IMR-90 (cell line): ENCODE measurements at places on chromosomes 7 and 10. TPM values are rescaled to one million over a fixed set of nuclear protein-coding genes. Genes with fewer than 3 reads are reported as not detected.
A peak's percentile ranks its signal among the peaks of the same experiment; 100 is the strongest.

VGF gene
- total RNA-seq: 0.18 and 0.28 TPM in 2 replicates

DNA sequence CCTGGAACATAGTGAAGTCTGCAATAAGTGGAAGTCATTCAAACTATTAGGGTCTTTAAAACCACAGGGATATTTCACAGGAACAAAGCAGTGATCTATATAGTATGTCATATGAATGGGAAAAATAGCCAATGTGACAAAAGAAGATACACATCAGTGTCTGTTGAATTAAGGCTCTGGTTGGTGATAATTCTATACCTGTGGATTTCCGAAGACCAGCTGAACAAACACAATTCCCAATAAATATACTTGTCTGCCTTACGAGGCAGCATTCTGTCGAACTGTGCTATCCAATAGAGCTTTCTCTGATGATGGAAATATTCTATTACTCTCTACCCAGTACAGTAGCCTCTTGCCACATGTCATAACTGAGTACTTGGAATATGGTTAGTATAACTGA is 55.9 kb upstream of the CAV2 start:
- H3K4me1 ChIP-seq: peaks cover 15% of the 10 kb centered on the region
- H3K27ac ChIP-seq: peak overlapping the region; percentile 54
- no peak overlapping the region for H3K4me3 ChIP-seq
- H3K27me3 ChIP-seq: no peaks in the 10 kb centered on the region

DNA sequence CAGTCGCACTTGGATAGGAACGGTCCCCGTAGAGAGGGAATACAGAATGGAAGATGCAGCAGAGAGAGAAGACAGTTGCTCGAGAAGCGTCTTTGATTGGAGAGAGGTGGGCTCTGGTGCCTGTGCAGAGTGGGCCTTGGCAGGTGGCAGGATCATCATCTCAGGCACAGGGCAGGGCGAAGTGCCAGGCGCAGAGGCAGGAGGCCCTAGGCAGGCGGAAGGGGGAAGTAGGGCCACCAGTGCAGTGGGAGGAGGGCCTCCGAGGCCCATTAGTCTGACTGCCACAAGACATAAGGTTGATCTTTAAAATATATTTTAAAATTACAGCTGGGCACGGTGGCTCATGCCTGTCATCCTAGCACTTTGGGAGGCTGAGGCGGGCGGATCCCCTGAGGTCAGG is 10.1 kb downstream of the CARD11 start:
- H3K36me3 ChIP-seq: no peaks in the 10 kb centered on the region
- no peak for DNase-seq
- H3K27me3 ChIP-seq: no peaks in the 10 kb centered on the region; the same call in 1 of the 2 replicates
- H3K4me1 ChIP-seq: no peaks in the 10 kb centered on the region
- H3K27ac ChIP-seq: no peak overlapping the region
- H3K4me3 ChIP-seq: no peak overlapping the region

NYAP1 gene
- 0.18 and 0.28 TPM in 2 replicates for total RNA-seq

DNA sequence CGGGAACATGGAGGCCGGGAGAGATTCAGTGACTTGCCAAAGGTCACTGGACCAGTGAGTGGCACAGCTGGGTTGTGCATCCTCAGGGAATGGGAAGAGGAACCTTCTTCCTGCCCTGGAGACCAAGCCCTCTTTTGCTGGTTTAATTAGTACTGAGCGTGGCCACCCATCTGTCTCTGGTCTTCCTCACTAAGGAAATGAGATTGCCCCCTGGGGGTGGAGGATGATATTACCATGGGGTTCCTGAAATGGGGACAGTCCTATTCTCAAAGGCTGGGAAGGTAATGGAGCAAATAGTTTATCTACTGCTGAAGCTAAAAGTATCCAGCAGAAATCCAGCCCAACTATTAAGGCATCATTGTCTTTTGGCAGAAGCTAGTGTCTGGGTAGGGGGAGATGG is 98.6 kb upstream of the FGFR2 start:
- no peaks in the 10 kb centered on the region for H3K4me1 ChIP-seq
- no peak overlapping the region for H3K27ac ChIP-seq
- no peak overlapping the region for H3K4me3 ChIP-seq
- no peaks in the 10 kb centered on the region for H3K27me3 ChIP-seq
- no peaks in the 10 kb centered on the region for H3K36me3 ChIP-seq
- DNase-seq: no peak

- peaks cover 2% of the 10 kb centered on the region; the same call in 1 of the 2 replicates for H3K4me1 ChIP-seq
- H3K27me3 ChIP-seq: no peaks in the 10 kb centered on the region
- DNase-seq: no peak
- no peak overlapping the region for H3K4me3 ChIP-seq
Measured at GRCh38 chr7:134514106-134514505, 13.3 kb upstream of the AKR1B10 start.

- no peaks in the 10 kb centered on the region for H3K36me3 ChIP-seq
- no peak for DNase-seq
- no peak overlapping the region for H3K27ac ChIP-seq
- no peaks in the 10 kb centered on the region; the same call in 1 of the 2 replicates for H3K4me1 ChIP-seq
- H3K27me3 ChIP-seq: peaks cover 40% of the 10 kb centered on the region
Measured at GRCh38 chr10:46551701-46552525, 4.5 kb downstream of the GPRIN2 start.

AMZ1 gene
- 0.54 and 0.83 TPM in 2 replicates for total RNA-seq

- no peaks in the 10 kb centered on the region for H3K4me1 ChIP-seq
- no peak overlapping the region for H3K27ac ChIP-seq
- H3K4me3 ChIP-seq: no peak overlapping the region
Measured at GRCh38 chr7:142803901-142804300, 33.1 kb downstream of the PRSS2 start.

PTF1A gene
- not detected in 2 replicates for total RNA-seq

ABCB4 gene
- not detected in 2 replicates for total RNA-seq

COL13A1 gene
- total RNA-seq: 10.8 and 12.2 TPM in 2 replicates

GRCh38 chr7:47298636-47299035 is 283.3 kb downstream of the TNS3 start:
- H3K36me3 ChIP-seq: peaks cover 55% of the 10 kb centered on the region
- H3K27me3 ChIP-seq: no peaks in the 10 kb centered on the region
- no peak overlapping the region for H3K27ac ChIP-seq
- H3K4me3 ChIP-seq: no peak overlapping the region
- peaks cover 12% of the 10 kb centered on the region for H3K4me1 ChIP-seq

MOGAT3 gene
- total RNA-seq: not detected in 2 replicates

- no peaks in the 10 kb centered on the region for H3K36me3 ChIP-seq
- peak; percentile 62 for DNase-seq
- peaks cover 11% of the 10 kb centered on the region for H3K4me1 ChIP-seq
- peak overlapping the region; percentile 98 for H3K4me3 ChIP-seq
Measured at GRCh38 chr10:34813626-34814222, 1.4 kb downstream of the PARD3 start.

GRCh38 chr10:78654047-78654590 is 414.6 kb upstream of the ZMIZ1 start:
- H3K27ac ChIP-seq: no peak overlapping the region
- H3K4me1 ChIP-seq: 0 out of 2 replicates have a peak, but pooled peaks cover 2% of the 10 kb centered on the region
- peaks cover 5% of the 10 kb centered on the region; the same call in 1 of the 2 replicates for H3K27me3 ChIP-seq
- H3K4me3 ChIP-seq: no peak overlapping the region
- no peak for DNase-seq
- H3K36me3 ChIP-seq: no peaks in the 10 kb centered on the region

DNA sequence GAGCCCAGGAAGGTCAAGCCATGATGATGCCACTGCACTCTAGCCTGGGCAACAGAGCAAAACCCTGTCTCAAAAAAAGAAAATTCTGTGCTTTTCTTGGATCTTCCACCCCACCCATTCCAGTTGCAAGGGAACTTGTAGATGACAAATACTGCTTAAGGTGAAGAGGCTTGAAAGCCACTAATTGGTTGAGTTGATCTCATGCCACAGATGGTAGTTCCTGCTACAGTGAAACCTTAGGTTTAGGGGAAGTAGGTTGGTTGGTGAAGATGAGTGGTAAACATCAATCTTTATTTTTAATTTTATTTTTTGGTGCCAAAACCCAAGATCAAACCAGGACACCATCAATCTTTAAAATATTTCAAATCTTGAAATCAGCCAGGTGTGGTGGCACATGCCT is 2.9 kb upstream of the GDI2 start:
- H3K4me3 ChIP-seq: no peak overlapping the region
- peaks cover 3% of the 10 kb centered on the region for H3K4me1 ChIP-seq
- no peaks in the 10 kb centered on the region for H3K36me3 ChIP-seq
- H3K27me3 ChIP-seq: no peaks in the 10 kb centered on the region
- H3K27ac ChIP-seq: no peak overlapping the region

FAM24A gene
- total RNA-seq: not detected in 2 replicates

- peak overlapping the region; percentile 71 for H3K27ac ChIP-seq
- H3K36me3 ChIP-seq: no peaks in the 10 kb centered on the region
Measured at GRCh38 chr10:78829565-78829964, 239.2 kb upstream of the ZMIZ1 start.

DNA sequence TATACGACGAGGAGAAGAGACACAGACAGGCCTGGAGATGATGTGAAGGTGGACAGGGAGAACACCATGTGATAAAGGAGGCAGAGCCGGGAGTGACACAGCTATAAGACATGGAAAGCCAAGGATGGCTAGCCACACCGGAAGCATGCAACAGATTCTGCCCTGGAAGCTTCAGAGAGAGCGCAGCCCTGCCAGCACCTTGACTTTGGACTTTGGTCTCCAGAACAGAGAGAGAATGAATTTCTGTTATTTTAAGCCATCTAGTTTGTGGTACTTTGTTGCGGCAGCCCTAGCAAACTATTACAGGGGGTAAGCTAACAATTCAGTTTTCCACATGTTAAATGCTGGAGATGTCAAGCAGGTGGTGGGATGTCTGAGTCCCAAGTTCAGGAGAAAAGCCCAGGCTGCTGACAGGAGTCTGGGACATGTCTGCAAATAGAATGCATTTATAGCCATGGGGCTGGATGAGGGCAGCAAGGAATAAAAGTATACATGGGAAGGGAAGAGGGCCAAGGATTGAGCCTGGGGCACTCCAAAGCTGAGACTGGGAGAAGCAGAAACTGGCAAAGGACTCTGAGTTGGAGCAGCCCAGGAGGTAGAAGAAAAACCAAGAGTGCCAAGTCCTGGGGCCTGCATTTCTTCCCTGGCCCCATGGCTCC is 65.1 kb downstream of the ATXN7L1 start:
- no peak for DNase-seq
- H3K4me3 ChIP-seq: no peak overlapping the region
- H3K36me3 ChIP-seq: no peaks in the 10 kb centered on the region
- peaks cover 10% of the 10 kb centered on the region for H3K4me1 ChIP-seq

DNA sequence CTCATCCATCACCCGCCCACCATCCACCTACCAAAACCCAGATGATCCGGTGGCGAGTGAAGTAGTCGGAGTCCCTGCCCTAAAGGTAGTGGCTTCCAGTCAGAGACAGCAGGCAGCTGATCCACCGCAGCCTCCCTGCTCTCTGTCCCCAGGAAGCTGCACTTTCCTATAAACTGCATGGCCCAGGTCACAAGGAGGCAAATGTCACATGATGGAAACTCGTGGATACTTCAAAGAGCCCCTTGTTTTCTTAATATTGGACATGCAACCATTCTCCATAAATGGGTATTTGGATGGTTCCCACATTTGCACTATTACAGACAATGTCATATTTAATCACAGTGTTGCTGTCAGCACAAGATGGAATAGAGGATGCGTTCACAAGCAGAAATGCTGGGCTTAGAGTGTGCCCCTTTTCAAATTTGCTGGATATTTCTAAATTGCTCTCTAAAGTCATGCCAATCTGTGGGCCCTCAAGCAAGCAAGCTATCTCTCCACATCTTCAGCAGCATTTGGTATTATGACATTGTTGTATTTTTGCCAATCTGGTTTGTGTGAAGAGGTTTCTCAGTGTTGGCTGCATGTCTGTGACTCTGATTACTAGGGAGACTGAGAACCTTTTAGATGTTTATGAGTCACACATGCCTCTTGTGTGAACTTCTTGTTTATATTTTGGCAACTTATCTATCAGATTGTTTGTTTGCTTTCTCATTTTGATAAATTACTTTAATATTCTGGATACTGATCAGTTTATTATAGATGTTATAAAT is 822.0 kb downstream of the TNS3 start:
- H3K36me3 ChIP-seq: no peaks in the 10 kb centered on the region
- H3K4me1 ChIP-seq: peaks cover 7% of the 10 kb centered on the region
- H3K27ac ChIP-seq: no peak overlapping the region
- DNase-seq: peak; percentile 38

DNA sequence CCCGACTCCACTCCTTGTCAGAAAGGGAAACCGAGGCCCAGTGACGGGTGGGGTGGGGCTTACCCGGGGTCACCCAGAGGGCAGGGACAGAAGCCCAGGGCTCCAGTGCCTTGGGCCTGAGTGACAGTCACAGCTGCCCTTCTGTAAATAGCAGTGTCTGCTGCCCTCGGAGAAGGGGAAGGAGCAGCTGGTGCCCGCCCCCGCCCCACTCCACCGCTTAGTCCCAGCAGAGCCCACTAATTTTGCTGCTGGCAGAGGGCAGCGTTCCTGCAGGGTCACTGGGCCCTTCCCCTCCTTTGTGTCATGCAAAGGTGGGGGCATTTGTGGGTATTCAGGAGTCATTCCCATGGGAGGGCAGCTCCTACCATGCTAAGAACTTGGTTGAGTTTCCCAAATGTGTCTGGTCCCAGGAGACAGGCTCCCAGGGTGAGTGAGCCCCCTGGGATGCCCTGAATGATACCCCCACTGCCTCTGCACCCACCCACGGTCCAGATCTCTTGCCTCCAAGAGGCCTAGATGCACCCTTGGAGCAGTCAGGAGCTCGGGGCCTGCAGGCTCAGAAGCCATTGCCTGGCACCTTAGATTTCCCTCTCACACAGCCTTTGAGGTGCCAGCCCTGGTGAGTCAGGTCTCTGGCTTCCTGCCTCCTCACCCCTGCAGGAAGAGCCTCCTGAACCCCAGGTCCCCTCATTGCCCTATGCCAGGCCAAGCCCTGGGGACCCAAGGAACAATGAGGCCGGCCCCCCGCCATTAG is 17.2 kb downstream of the SH2B2 start:
- DNase-seq: no peak
- no peaks in the 10 kb centered on the region; the same call in 1 of the 2 replicates for H3K27me3 ChIP-seq
- H3K27ac ChIP-seq: no peak overlapping the region
- peaks cover under 1% of the 10 kb centered on the region; the same call in 1 of the 2 replicates for H3K36me3 ChIP-seq
- peaks cover 11% of the 10 kb centered on the region for H3K4me1 ChIP-seq

DNA sequence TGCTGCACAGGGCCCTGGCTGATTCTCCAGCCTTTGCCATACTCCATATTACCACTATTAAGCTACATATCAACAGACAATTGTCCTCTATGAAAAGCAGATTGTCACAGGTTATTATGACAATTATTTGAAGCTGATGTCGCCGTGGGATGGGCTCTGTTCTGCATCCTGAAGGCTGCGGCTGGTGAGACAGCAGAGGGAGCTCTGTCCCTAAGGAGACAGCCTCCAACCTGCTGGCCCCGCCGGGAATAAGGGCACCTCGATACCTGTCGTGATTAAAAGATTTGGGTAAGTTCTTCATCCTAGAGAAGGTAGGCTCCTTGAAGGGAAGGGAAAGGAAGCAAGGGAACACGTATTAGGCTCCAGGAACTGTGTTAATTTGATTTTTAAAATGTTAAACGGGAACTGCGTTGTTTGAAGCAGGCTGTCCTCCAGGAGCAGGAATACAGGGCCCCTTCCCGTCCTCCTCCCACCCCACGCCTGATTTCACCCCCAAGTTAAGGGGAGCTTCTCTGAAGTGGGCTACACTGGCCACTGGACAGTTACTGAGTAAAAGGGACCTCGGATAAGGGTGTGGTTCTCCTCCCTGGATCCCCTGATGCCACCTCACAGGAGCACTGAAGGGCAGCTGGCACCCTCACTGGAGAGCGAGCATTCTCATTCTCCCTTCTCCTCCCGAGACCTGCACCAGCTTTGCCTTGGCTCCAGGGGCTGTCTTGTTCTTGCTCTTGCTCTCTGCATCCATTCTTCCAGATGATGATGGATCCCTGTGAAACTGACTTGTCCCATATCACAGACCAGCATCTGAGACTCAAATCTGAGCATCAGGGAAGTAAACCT is 11.8 kb upstream of the TIAL1 start:
- no peaks in the 10 kb centered on the region for H3K4me1 ChIP-seq
- no peaks in the 10 kb centered on the region for H3K36me3 ChIP-seq
- H3K27ac ChIP-seq: no peak overlapping the region
- no peaks in the 10 kb centered on the region; the same call in 1 of the 2 replicates for H3K27me3 ChIP-seq
- DNase-seq: peak; percentile 35
